ENCODE measurements at places on chromosomes 2 and 18.
A peak's percentile ranks its signal among the peaks of the same experiment; 100 is the strongest.

- peak; percentile 68 for DNase-seq
Observed at GRCh38 chr2:109126501-109126860, 2.5 kb upstream of the SH3RF3 start.

GRCh38 chr2:197307933-197308521, 2.6 kb downstream of the ANKRD44 start:
- DNase-seq: no peak

GRCh38 chr2:179818546-179818945, 42.9 kb downstream of the ZNF385B start:
- peak; percentile 40 for DNase-seq

- DNase-seq: no peak
Observed at GRCh38 chr2:24353364-24353763, 7.0 kb downstream of the ITSN2 start.

- peak; percentile 15 for DNase-seq
Observed at GRCh38 chr2:99613980-99614379, 124.2 kb upstream of the REV1 start.
